ENCODE measurements at places on chromosomes 2 and 18. TPM values are rescaled to one million over a fixed set of nuclear protein-coding genes. Genes with fewer than 3 reads are reported as not detected.
A peak's percentile ranks its signal among the peaks of the same experiment; 100 is the strongest.

- peak; percentile 77 for DNase-seq
Measured at GRCh38 chr2:169768262-169768995, 30.2 kb upstream of the SSB start.

DNA sequence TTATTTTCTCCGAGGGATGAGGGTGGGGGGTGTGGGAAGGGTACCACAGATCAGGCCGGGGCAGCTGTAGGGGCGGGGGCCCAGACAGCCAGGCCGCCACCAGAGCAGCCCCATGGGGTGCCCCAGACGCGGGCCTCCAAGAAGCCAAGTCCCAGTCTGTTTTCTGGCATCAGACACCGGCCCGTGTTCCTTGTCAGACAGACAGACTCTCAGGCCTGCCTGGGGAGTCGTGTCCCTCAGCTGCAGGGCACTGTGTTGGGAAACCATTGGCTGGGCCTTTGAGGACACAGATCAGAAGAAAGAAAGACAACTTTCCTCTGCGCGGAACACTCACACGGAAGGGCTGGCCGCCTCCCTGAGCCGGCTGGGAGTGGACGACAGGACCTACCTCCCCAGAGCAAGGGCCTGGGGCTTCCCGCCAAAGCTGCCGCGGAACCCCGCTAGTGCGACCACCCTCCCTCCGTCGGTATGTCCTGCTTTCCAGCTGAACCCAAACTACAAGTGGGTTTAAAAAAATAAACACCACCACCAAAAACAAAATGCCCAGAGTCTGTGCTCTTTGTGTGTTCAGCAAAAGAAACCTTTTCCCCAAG is 88.0 kb downstream of the SMAD7 start:
- no peak for DNase-seq

DNA sequence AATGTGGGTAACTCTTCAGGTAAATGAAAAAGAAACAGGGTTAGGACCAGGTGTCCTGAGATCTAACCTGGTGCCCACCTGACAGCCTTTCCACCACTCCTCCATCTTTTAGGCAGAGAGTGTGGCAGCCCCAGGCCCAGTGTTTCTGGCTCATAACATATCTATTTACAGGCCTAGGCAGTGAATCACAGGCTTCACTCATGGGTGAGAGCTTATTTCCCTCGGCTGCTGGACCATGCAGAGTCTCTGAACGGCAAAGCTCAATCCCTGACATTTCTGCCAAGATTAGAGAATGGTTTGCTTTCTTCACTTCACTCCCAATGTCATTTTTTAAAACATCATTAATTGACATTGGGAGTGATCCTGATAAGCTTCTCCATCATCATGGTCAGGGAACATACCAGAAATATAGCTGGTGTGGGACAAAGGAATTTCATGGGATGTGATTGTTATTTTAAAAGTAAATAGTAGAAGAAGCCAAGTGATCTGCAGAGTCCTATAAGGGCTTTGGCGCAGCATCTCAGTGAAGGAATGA is 323.9 kb downstream of the SETBP1 start:
- DNase-seq: no peak

DNA sequence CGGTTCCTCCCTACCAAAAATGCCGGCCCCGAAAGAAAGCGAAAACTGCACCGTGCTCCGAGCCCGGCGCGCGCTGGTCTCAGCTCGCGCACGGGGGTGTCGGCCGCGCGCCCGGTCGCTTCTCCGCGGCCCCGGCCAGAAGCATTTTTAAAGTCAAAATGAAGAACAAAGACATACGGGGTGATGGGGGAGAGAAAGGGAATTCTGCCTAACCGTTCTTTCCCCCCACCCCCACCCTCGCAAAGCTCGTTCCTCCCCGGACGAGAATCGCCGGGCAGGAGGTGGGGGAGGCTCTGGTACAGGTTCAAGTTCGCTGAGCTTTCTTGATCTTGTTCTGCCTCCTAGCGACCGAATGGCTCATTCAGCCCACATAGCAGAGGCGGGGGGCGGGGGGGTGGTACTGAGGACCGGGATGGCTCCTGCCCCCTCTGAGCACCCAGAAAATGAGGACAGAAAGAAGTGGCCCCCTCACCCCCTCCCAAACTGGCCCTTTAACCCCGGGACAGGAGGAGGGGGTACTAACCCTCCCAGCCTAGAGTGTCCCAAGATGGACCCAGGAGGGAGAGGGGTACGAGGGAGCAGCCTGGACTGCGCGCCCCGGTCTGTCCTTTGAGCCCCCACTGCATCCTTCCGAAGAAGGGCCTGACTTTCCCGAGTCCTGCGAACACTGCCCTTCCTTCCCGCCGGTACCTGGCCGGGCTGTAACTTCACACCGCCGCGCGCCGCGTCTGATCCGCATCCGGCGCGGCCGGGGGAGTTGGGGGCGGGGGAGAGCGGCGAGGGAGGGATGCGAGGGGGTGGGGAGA is 3.1 kb downstream of the BCL11A start:
- DNase-seq: peak; percentile 71

- DNase-seq: no peak
Measured at GRCh38 chr18:73645160-73645715, 502.4 kb downstream of the FBXO15 start.

DNA sequence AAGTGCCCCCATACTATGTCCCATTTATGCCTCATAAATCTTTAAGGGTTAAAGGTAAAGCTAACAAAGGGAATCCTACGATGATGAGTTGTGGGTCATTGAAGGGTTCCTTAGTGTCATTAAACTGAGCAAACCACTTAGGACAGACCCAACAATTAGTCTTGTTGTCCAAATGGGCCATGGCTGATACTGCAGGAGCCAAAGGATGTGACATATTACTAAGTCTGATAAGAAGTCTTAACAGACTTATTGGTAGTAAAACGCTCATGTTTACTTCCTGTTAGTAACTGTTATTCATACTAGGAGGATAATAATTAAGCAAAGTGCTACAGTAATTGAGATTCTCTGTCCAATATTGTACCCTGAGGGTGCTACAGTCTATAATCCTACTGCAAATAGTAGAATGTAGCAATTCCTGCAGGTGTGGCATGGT is 96.8 kb downstream of the PTPN4 start:
- no peak for DNase-seq

Gene EMX1
- not detected for total RNA-seq

Gene DSG1
- not detected for total RNA-seq
